ENCODE measurements at places on chromosomes 4 and X.

GRCh38 chr4:86611757-86612156 is 17.6 kb downstream of the PTPN13 start:
- no peak for DNase-seq

DNA sequence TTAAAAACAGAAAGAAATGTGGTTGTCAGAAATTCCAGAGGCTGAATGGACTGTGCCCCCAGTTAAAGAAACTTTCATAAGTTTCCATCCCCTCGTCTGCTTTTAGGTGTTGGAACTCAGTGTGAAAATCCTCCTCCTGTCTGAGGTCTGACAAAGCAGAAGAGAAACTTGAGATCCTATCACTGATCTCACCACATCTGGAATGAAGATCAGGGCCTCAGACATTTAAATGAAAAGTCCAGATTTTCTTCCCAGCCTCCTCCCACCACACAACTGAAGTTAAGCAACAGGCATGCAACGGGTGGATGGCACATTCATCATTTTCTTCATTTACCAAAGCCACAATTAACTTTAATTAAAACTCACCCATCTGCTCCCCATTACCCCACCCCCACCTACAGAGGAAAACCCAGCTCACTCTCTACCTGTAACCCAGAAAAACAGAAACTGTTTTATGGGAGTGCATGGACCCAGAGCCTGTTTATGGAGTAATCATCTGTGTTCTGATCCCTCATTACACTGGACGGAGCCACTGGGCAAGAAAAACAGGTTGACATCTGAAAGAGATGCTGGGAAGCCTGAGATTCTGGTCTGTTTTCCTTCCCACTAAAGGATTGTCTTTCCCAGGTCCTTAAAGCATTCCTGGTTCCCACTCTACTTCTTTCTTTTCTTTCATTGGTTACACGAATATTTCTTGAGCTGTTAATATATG is 58.1 kb upstream of the HOPX start:
- no peak for DNase-seq

DNA sequence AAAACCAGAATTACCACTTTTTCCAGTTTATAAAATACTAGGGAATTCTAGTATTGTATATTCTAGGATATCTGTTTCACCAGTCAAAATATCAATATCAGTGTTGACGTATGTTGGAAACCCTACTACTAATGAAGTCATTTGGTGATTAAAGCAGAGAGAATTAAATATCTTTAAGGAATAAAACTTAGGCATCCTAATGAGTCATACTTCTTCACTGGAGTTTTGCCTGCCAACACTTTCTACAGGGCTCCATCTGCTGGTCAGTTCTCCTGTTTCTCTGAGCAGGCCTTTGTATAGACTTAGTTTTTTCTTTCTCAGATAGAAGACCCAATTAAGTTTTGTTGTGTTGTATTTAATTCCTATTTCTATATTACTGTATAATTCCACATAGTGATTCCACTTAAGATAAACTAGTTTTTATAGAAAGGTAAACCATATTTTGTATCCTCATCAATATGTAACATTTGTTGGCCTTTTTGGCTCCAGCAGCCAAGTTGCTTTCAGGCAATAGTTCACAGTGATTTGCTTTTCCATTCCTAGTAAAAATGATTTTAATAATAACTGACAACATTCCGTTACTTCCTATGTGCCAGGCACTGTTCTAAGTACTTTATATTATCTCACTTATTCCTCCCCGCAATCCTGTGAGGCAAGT is 3.5 kb downstream of the AP1AR start:
- no peak for DNase-seq

- no peak for DNase-seq
Measured at GRCh38 chr4:120491481-120491880, 424.8 kb upstream of the MAD2L1 start.

GRCh38 chr4:152807294-152807829 is 27.6 kb downstream of the ARFIP1 start:
- DNase-seq, result no peak

Measured in NCI-H187 (cell line).